Activated CD8-positive, alpha-beta T cell treated with anti-CD3 and anti-CD28 coated beads, Interleukin-2, amount 10 ng/mL, durations not matched to agents 7 days and 5 days (primary cell): ENCODE measurements at places on chromosomes 5 and 9. TPM values are rescaled to one million over a fixed set of nuclear protein-coding genes. Genes with fewer than 3 reads are reported as not detected.
A peak's percentile ranks its signal among the peaks of the same experiment; 100 is the strongest.

DNA sequence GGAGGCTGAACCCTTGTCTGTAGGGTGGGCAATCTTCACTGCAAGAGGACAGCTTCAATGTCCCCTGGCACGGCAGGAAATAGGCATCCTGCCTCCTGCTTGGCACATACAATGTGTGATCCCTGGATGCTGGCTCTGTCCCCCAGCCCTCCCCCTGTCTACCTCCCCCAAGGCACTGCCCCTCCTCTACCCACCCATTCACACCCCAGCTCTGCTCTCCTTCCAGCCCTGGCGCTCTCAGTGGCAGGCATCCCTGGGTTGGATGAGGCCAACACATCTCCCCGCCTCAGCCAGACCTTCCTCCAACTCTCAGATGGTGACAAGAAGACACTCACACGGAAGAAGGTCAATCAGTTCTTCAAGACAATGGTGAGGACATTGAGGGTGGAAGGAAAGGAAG, 24.1 kb upstream of the FOXI1 start:
- H3K4me3 ChIP-seq, result no peak overlapping the region
- peak overlapping the region; percentile 24 for H3K27ac ChIP-seq
- H3K36me3 ChIP-seq, result peaks cover 83% of the 10 kb centered on the region
- H3K27me3 ChIP-seq, result no peaks in the 10 kb centered on the region
- DNase-seq, result no peak

GRCh38 chr9:97903177-97903576, 19.1 kb downstream of the TRMO start:
- peaks cover 63% of the 10 kb centered on the region for H3K4me1 ChIP-seq
- H3K36me3 ChIP-seq, result peaks cover 41% of the 10 kb centered on the region
- H3K27me3 ChIP-seq, result no peaks in the 10 kb centered on the region
- no peak for DNase-seq
- peak overlapping the region; percentile 24 for H3K4me3 ChIP-seq
- peak overlapping the region; percentile 66 for H3K27ac ChIP-seq

DNA sequence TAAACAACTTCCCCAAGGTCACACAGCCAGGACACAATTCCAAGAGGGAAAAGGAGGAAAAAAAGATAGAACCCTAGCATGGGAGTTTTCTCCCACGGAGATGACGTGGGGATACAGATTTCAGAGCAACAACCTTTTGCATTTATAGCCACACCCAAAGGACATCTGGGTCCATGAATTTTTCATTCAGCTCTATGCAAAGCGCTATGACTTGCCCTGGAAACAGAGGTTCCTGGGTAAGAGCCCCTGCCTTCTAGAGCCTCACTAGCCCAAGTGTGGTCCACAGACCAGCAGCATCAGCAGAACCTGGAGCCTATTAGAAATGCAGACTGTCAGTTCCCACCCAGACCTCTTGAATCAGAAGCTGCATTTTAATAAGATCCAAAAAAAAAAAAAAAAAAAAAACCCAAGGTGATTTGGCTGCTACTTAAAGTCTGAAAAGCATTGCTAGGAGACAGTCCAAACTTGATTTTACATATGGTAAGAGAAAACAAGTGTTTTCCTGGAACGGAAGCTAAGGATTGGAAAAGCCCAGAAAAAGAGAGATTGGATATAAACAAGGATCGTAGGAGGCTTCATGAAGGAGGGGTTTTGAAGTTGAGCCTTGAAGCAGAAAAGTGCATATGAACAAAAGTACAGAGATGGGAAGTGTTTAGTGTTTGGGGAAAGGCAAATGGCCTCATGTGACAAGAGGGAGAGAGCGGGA, 17.6 kb upstream of the ADAM19 start:
- DNase-seq, result no peak
- H3K4me1 ChIP-seq, result peaks cover 66% of the 10 kb centered on the region
- H3K4me3 ChIP-seq, result no peak overlapping the region
- H3K36me3 ChIP-seq, result peaks cover 19% of the 10 kb centered on the region

DNA sequence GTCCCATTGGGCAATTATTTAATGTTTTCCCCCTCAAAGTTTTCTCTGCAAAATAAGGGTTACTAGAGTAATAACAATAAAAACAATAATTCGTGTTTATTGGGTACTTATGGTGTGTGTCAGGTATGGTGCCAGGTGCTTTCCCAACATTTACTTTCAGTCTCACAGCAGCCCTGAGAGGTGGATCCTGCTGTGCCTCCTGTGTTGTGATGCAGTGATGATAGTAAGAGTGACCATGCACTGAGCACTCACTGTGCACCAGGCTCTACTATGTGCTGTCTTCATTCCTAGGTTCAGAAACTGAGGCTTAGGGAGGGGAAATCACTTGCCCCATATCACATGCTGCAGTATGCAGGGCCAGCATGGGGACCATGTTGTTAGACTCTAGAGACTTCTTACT, 15.5 kb downstream of the OTULINL start:
- peak overlapping the region; percentile 97 for H3K27ac ChIP-seq
- peaks cover 89% of the 10 kb centered on the region for H3K4me1 ChIP-seq
- H3K36me3 ChIP-seq, result peaks cover 68% of the 10 kb centered on the region
- DNase-seq, result no peak

- H3K36me3 ChIP-seq, result no peaks in the 10 kb centered on the region
- no peaks in the 10 kb centered on the region for H3K4me1 ChIP-seq
- H3K27ac ChIP-seq, result no peak overlapping the region
- no peaks in the 10 kb centered on the region for H3K27me3 ChIP-seq
- no peak overlapping the region for H3K4me3 ChIP-seq
Measured at GRCh38 chr5:153818626-153819025, 220.1 kb downstream of the FAM114A2 start.

The SOHLH1 gene
- total RNA-seq, result not detected

DNA sequence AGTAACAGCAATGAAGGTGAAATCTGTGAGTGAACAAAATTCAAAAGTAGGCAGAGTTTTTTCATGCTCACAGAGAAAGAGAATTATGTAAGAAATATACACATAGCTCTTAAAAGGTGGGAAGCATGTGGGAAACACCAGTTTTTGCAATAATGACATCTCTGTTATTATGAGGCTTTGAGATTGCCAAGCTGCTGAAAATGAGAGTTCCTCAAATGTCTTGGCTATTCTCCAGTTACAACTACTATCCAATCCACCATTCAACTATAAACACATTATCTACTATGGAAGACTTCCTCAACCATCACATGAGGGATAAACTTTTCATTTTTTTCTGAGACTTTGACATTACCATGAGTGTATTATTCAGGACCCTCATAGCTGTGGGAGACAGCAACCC, 420.8 kb upstream of the ACTBL2 start:
- H3K4me3 ChIP-seq, result no peak overlapping the region
- no peaks in the 10 kb centered on the region for H3K36me3 ChIP-seq
- H3K4me1 ChIP-seq, result no peaks in the 10 kb centered on the region

The KLF9 gene
- total RNA-seq, result 9.6 TPM

DNA sequence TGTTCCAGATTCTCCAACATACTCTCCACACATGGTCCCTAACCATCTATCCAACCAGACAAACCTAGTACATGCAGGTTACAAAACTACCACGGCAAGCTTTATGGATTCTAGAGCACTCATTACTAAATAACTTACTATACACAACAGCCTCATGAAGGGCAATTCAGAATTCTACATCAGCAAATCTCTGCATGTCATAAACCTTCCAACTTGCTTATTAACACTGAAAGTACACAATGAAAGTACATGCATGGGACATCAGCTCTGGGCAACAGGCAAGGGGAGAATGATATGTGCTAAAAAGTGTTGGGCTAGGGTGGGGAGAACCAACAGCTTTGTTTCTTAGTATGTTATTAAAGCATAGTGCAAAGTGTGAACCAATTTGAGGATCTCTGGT, 70.4 kb downstream of the TLE1 start:
- DNase-seq, result no peak
- H3K27me3 ChIP-seq, result peaks cover 7% of the 10 kb centered on the region
- no peak overlapping the region for H3K27ac ChIP-seq
- H3K36me3 ChIP-seq, result no peaks in the 10 kb centered on the region
- no peak overlapping the region for H3K4me3 ChIP-seq

GRCh38 chr9:111456529-111456928, 27.7 kb downstream of the ECPAS start:
- no peaks in the 10 kb centered on the region for H3K27me3 ChIP-seq
- peaks cover 1% of the 10 kb centered on the region for H3K36me3 ChIP-seq
- H3K4me1 ChIP-seq, result peaks cover 2% of the 10 kb centered on the region

DNA sequence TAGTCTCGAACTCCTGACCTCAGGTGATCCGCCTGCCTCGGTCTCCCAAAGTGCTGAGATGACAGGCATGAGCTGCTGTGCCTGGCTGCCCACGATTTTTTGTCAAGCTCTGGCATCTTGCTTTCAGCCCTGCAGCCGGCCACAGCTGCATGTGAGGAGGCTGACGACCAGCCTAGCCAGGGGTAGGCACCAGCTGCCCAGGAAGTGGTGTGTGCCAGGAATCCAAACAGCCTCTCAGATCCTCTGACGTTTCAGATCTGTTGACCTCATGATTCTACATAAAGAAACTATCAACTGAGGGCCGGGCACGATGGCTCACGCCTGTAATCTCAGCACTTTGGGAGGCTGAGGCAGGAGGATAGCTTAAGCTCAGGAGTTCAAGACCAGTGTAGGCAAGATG, 19.0 kb downstream of the DYNC2I2 start:
- peaks cover 2% of the 10 kb centered on the region for H3K4me1 ChIP-seq
- H3K36me3 ChIP-seq, result peaks cover 30% of the 10 kb centered on the region

The PCDHGB5 gene
- 0.16 TPM for total RNA-seq

DNA sequence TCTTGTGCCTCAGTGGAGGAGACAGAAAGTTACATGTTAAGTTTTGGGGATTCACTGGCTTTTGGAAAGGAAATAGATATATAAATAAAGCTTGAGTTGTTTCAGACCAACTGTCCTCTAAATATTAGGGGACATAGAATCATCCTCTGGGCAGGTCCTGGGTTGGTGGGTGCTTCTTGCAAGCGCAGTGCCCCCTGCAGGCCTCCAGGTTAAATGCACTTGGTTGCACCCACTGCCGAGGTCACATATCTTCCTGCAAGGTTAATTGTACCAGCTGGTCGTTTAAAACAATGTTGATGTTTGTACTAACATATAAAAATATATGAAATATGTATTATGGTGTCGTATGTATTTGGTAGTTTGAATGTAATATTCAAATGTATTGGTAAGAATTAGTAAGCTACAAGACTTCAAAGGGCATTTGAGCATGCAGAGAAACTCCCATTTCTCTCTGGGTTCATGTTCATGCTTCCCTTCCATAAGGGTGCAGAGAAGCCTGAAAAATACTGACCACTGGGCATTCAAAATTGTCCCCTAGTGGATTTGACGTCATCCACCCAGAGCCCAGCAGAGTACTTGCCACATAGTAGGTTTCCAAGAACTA, 87.0 kb downstream of the ZNF618 start:
- H3K36me3 ChIP-seq, result no peaks in the 10 kb centered on the region
- no peak overlapping the region for H3K27ac ChIP-seq
- DNase-seq, result peak; percentile 60
- H3K4me3 ChIP-seq, result no peak overlapping the region
- no peaks in the 10 kb centered on the region for H3K4me1 ChIP-seq

GRCh38 chr5:137316346-137316736, 182.8 kb downstream of the SPOCK1 start:
- no peak overlapping the region for H3K27ac ChIP-seq
- no peaks in the 10 kb centered on the region for H3K4me1 ChIP-seq
- H3K4me3 ChIP-seq, result no peak overlapping the region

- H3K36me3 ChIP-seq, result no peaks in the 10 kb centered on the region
- H3K27me3 ChIP-seq, result peaks cover 6% of the 10 kb centered on the region
- H3K4me1 ChIP-seq, result no peaks in the 10 kb centered on the region
- DNase-seq, result no peak
Measured at GRCh38 chr9:91805031-91805430, 145.0 kb downstream of the ROR2 start.

DNA sequence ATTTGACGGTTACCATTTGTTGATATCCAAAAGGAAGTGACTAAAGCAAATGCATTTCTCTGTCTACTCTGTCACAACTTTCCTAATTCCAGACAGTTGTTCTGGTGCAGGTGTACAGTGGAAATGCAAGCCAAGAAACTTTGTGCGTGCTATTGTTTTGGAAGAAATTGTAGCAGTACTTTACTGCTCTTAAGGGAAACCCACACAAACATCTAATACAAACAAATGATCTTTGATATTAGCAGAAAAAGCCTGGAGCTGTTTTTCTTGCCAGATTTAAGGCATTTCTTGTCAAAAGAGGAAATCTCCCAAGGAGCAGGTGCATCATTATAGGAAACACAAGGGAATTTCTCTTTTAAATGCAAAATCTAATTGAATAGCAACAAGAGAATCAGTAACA, 2.0 kb downstream of the SNCAIP start:
- H3K4me1 ChIP-seq, result peaks cover 3% of the 10 kb centered on the region
- no peak overlapping the region for H3K27ac ChIP-seq
- H3K4me3 ChIP-seq, result no peak overlapping the region
- DNase-seq, result no peak
- no peaks in the 10 kb centered on the region for H3K36me3 ChIP-seq

DNA sequence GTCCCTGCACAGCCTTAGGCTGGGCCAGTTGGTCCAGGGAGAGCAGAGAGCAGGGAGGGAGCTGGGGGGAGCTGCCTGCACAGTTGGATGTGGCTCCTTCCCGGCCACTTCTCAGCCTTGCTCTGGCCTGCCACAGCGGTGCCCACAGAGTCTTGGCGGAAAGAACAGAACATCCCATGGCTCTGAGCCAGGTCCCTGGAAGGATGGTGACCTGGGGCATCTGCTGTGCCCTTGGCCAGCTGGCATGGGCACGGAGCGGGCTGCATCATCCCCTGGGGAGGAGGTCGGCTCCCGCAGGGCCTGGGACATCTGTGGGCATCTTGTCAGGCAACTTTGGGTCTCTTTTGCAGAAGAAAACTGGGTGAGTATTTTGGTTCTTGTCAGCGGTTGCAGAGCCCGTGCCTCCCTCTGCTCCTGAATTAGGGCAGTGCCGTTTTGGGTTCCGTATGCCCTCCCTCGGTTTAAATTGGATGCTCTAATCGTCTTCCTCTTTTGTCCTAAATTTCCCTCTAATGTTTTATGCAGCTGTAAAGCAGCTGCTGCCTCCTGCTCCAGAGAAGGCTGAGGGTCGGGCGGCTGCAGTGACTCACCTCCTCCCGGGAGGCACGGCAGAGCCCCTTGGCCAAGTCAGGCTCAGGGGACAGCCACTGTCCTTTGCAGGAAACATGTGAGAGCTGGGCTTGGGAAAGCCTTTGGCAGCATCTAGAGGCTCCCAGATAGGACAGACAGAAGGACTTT, 10.5 kb upstream of the NACC2 start:
- H3K4me3 ChIP-seq, result peak overlapping the region; percentile 41
- DNase-seq, result no peak
- H3K27ac ChIP-seq, result peak overlapping the region; percentile 72
- H3K27me3 ChIP-seq, result no peaks in the 10 kb centered on the region
- H3K36me3 ChIP-seq, result peaks cover 10% of the 10 kb centered on the region

DNA sequence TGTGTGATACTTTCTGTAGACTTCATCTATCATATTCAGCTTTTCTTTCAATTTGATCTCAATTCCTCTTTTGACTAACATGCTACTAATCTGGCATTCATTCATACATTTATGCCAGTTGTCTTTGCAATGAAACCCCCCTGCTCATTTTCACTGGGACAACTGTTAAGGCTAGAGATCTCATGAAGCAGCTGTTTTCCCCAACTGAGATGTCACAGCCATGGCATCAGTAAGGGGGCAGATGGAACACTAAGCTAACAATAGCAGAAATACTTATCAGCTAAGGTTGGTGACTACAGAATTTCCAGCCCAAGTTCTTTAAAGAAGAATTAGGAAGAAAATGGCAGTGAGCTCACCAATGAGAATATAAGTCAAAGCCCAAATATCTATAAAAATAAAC, 9.4 kb downstream of the TMED7 start:
- no peak for DNase-seq
- no peak overlapping the region for H3K27ac ChIP-seq
- no peaks in the 10 kb centered on the region for H3K27me3 ChIP-seq
- peaks cover 7% of the 10 kb centered on the region for H3K4me1 ChIP-seq
- peaks cover 60% of the 10 kb centered on the region for H3K36me3 ChIP-seq
